Progenitor cell of endocrine pancreas (in vitro differentiated cells): ENCODE measurements at places on chromosomes 2 and 18. TPM values are rescaled to one million over a fixed set of nuclear protein-coding genes. Genes with fewer than 3 reads are reported as not detected.

- DNase-seq = no peak
- H3K4me3 ChIP-seq = no peak overlapping the region
- peaks cover 3% of the 10 kb centered on the region for H3K4me1 ChIP-seq
- H3K27me3 ChIP-seq = no peaks in the 10 kb centered on the region
- H3K36me3 ChIP-seq = peaks cover 3% of the 10 kb centered on the region
Observed at GRCh38 chr2:174835797-174836255, 71.6 kb upstream of the CHRNA1 start.

- no peak overlapping the region for H3K27ac ChIP-seq
- DNase-seq = no peak
- peaks cover 2% of the 10 kb centered on the region for H3K4me1 ChIP-seq
- peaks cover 11% of the 10 kb centered on the region for H3K36me3 ChIP-seq
- H3K4me3 ChIP-seq = no peak overlapping the region
Observed at GRCh38 chr2:127193967-127194280, 26.2 kb downstream of the CYP27C1 start.

DNA sequence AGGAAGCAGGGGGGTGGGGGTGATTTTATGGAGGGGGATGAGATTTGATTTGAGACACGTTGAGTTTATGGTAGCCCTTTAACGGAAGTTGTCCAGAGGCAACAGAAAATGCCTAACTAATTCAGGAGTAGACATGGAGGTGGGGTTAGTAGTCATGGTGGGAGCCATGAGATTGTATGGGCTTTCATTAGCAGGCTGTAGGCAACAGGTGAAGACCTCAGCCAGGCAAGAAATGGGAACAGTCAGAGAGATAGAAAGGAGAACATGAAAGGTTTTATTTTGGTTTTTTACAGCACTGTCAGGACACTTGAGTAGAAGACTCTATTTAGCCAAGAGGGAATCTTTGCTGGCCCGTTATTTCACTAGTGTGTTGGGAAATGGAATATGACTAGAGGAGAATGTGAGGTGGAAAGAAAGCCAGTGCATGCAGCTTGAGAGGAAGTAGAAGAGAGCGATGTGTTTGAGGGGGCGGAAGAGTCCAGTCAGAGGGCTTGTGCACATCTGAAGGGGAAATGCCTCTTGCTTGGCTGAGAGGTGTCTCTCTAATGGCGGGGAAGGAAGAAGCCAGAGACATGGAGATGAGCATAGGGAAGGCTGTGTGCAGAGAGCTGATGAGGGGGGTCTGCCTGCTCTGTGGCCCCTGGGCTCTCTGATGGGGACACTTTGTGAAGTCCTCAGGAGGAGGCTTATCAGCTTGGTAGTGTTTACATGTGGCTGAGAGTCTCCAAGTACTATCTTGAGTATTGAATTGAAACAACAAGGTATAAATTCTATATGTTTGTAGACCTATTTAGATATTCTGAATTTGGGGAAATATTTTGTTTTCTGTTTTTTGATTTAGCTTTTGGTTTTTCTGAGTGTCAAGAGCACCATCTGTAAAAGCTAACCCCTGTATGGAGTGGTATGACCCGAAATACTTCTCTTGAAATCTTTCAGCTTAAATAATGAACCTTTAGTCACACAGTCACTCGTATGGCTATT lies 66.9 kb upstream of the ITM2C start:
- no peak overlapping the region for H3K27ac ChIP-seq
- H3K36me3 ChIP-seq = peaks cover 29% of the 10 kb centered on the region
- no peak for DNase-seq
- H3K4me1 ChIP-seq = peaks cover 12% of the 10 kb centered on the region
- H3K4me3 ChIP-seq = no peak overlapping the region
- no peaks in the 10 kb centered on the region for H3K27me3 ChIP-seq

DNA sequence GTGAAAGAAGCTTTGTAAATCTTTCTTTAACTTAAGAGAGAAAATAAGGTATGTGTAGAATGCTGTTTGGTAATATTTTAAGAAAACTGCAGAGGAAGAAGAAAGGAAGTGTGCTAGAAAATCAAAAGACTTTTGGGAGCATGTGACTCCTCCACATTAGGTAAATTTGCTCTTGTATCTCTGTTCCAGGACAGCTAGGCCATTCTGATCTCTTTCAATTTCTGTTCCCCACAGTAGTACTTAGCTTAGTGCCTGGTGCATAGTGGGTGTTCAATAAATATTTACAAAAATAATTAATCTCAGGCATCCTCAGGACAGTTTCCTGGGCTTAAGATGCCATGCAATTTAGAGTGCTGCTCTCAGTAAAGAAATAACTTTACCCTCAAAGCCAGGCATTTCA lies 105.0 kb downstream of the GPD2 start:
- H3K36me3 ChIP-seq = peaks cover 4% of the 10 kb centered on the region
- H3K4me1 ChIP-seq = peaks cover 9% of the 10 kb centered on the region
- no peaks in the 10 kb centered on the region for H3K27me3 ChIP-seq
- no peak overlapping the region for H3K27ac ChIP-seq
- H3K4me3 ChIP-seq = no peak overlapping the region
- no peak for DNase-seq

DNA sequence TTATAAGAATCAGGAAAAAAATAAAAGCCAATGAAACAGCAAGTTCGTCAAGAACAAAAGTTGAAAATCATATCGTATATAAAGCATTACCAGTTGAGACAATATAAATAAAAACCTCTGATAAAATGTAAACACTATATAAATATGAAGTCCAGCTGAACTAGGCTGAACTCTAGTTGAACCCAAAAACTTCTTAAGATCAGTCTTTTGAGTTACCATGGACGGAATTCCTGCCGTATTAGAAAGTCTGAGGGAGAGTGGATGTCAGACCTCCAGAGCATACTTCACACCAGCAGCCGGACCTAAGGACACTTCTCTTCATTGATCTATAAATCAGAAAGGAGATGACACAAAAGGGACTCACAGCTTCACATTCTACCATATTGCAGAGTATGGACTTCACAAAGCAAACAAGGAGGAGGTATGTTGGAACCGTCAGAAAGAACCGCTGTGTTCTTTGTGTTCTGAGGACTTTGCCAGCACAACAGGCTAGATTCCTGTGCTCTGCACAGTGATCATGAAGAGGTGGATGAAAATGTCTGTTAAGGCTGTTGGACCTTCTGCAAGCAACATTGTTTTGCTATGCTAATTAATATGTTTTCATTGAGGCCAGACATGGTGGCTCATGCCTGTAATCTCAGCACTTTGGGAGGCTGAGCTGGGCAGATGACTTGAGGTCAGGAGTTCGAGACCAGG lies 67.2 kb upstream of the SP5 start:
- no peaks in the 10 kb centered on the region for H3K27me3 ChIP-seq
- H3K36me3 ChIP-seq = no peaks in the 10 kb centered on the region
- no peak overlapping the region for H3K4me3 ChIP-seq
- DNase-seq = no peak

- H3K27ac ChIP-seq = peak overlapping the region; percentile 95
- peaks cover 29% of the 10 kb centered on the region for H3K4me1 ChIP-seq
- DNase-seq = peak; percentile 36
- H3K36me3 ChIP-seq = peaks cover 5% of the 10 kb centered on the region
- no peaks in the 10 kb centered on the region for H3K27me3 ChIP-seq
- H3K4me3 ChIP-seq = peak overlapping the region; percentile 89
Observed at GRCh38 chr2:64143169-64144056, 807 bp downstream of the PELI1 start.

DNA sequence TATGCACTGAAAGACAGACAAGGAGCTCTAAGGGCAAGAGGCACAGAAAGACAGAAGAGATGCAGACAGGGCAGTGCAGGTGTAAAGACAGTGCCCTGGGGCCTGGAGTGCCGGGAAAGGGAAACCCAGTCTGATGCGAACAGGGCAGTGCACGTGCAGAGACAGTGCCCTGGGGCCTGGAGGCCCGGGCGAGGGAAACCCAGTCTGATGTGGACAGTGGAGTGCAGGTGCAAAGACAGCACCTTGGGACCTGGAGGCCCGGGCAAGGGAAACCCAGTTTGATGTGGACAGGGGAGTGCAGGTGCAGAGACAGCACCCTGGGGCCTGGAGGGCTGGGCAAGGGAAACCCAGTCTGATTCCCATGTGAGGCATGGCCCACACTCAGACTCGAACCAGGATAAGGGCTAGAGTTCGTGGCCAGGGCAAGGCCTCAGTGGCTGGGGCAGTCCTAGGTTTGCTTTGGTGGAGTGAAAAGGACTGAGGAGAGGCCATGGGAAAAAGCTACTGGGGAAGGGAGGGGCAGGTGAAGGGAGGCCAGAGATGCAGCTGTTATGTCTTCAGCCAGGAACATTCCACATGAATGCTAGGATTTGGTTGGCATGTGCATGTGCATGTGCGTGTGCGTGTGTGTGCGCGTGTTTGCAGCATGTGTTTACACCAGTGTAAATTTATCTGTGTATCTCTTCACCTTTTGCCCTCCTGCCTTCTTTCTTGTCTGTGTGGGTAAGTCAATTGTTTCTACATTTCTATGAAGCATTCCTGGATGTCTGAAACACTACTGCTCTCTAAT lies 39.1 kb upstream of the DNMT3A start:
- H3K4me3 ChIP-seq = no peak overlapping the region
- H3K36me3 ChIP-seq = peaks cover 8% of the 10 kb centered on the region
- no peak for DNase-seq
- peaks cover 3% of the 10 kb centered on the region for H3K27me3 ChIP-seq

DNA sequence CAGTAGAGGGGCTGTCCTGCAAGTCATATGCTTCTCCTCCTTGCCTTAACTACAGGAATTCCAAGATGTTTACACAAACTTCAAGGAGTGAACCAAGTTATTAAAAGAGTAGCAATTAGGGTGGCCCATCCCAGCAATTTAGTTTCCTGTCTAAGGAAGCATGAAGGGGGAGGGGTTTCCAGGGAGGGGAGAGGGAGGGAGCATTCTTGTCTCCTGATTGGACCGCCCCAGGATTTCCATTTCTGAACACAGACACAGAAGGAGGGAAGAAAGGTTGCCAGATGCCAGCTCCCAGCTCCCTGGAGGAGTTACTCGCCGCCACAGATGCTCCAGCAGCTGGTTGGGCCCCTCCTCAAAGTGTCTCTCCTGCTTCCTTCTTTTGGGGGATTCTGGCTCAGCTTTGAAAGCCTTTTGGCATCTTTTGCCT lies 107.6 kb downstream of the TRIB2 start:
- no peak overlapping the region for H3K4me3 ChIP-seq
- H3K4me1 ChIP-seq = no peaks in the 10 kb centered on the region
- no peaks in the 10 kb centered on the region for H3K36me3 ChIP-seq

- peak overlapping the region; percentile 51 for H3K4me3 ChIP-seq
- no peaks in the 10 kb centered on the region for H3K36me3 ChIP-seq
- H3K27ac ChIP-seq = no peak overlapping the region
Observed at GRCh38 chr18:12076424-12077140, 17.1 kb upstream of the ANKRD62 start.

DNA sequence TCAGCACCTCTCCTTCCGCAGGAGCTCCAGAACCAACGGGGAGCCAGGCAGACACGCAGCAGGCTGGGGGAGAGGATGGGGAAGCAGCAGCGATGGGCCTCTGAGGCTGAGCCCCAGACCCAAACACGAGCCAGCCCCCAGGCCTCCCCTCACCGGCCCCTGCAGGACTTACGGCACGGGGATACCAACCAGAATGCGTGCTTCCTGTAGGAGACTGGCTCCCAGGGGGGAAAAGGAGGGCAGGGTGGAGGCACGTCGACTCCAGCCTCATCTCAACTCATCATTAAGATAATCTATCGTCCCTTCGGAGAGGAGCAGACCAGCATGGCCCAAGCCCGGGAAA lies 495.1 kb upstream of the MYT1L start:
- H3K4me3 ChIP-seq = no peak overlapping the region
- peaks cover 11% of the 10 kb centered on the region for H3K27me3 ChIP-seq
- H3K36me3 ChIP-seq = no peaks in the 10 kb centered on the region
- no peak overlapping the region for H3K27ac ChIP-seq
- DNase-seq = no peak
- H3K4me1 ChIP-seq = no peaks in the 10 kb centered on the region

DNA sequence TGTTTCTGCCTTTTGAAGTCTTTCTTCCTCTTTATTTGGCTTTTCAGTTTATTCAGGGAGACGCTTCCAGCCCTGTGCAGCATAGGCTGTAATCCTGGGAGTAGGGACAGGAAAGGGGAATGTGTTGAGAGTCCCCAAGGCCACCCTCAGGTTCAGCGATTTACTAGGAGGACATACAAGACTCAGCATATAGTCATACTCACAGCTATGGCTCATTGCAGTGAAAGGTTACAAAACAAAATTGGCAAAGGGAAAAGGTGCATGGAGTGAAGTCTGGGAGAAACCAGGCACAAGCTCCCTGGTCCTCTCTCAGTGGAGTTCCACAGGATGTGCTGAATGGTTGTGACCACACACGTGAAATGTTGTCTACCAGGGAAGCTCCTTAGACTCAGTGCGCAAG lies 49.6 kb upstream of the ZNF638 start:
- no peak overlapping the region for H3K27ac ChIP-seq
- no peak for DNase-seq
- peaks cover 52% of the 10 kb centered on the region for H3K27me3 ChIP-seq
- H3K4me1 ChIP-seq = peaks cover 4% of the 10 kb centered on the region

CRYGC gene
- total RNA-seq = not detected in 2 replicates

KIF1A gene
- total RNA-seq = 132 and 140 TPM in 2 replicates

DNA sequence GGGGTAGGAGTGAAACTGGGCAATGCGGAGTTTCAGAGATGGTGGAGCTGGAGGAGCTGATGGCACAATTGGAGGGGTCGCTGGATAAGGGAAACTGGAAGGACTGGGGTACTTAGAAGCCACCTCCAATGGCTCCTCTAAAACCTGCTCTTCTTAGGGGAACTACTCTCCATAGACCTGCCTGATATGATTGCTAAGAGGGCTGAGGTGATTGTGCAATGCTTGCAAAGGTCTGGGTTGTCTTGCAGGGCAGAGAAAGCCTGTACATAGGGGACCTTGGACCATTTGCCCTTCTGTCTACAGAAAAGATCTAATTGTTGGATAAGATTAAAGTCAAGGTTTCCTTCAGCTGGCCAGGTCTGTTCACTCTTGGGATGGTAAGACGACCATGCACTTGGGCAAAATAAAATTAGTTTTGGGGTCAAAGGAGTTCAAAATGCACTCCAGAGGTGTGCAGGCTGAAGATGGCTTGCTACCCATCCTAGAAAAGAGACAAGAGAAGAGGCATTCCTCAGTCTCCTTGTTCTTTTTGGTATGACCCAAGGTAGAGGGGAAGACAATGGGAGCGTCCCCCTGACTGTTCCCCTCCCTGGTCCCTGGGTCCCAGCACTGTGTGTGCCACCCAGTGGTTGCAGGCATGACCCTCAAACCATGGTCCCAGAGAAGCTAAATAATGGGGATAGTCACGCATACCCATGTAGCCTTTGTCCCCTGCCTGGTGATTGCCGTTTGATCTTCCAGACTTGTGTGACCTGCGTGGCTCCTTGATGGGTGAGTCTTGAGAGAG lies 41.1 kb downstream of the STK17B start:
- no peak for DNase-seq
- no peaks in the 10 kb centered on the region for H3K27me3 ChIP-seq
- H3K36me3 ChIP-seq = peaks cover 18% of the 10 kb centered on the region
- H3K4me1 ChIP-seq = no peaks in the 10 kb centered on the region

DNA sequence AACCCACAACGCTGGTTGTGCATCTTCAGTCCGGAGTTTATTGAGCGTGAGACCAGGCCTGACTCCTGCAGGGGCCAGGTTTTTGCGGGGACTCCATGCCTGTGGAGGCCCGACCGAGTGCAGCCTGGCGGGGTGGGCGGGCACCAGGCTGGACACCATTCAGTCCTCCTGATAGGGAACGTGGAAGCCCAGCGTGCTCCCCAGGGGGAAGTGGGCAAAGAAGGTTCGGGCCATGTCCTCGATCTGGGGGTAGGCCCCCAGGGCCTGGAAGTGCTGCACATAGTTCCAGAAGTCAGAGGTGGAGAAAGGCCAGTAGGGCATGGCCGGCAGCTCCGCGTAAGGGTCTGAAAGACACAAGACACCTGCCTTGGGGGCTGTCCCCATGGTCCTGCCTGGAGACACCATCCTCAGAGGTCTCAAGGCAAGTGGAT lies 1.4 kb downstream of the OTOS start:
- H3K4me1 ChIP-seq = peaks cover 11% of the 10 kb centered on the region
- no peak overlapping the region for H3K4me3 ChIP-seq
- H3K36me3 ChIP-seq = no peaks in the 10 kb centered on the region
- H3K27me3 ChIP-seq = peaks cover 35% of the 10 kb centered on the region
